Activated CD4-positive, alpha-beta T cell treated with anti-CD3 and anti-CD28 coated beads for 36 hours (primary cell): ENCODE measurements at places on chromosomes 3 and 15. TPM values are rescaled to one million over a fixed set of nuclear protein-coding genes. Genes with fewer than 3 reads are reported as not detected.
A peak's percentile ranks its signal among the peaks of the same experiment; 100 is the strongest.

- peaks cover 27% of the 10 kb centered on the region for H3K27me3 ChIP-seq
- no peak overlapping the region for H3K4me3 ChIP-seq
- H3K4me1 ChIP-seq: no peaks in the 10 kb centered on the region
- DNase-seq: no peak
- peaks cover 3% of the 10 kb centered on the region for H3K36me3 ChIP-seq
Measured at GRCh38 chr3:133797396-133798105, 8.1 kb upstream of the SRPRB start.

GRCh38 chr3:13783476-13783875 is 96.4 kb downstream of the WNT7A start:
- H3K4me3 ChIP-seq: no peak overlapping the region
- H3K4me1 ChIP-seq: no peaks in the 10 kb centered on the region
- DNase-seq: no peak
- H3K27me3 ChIP-seq: no peaks in the 10 kb centered on the region

SETD5 gene
- total RNA-seq: 148 TPM

CLDND1 gene
- total RNA-seq: 153 TPM

DNA sequence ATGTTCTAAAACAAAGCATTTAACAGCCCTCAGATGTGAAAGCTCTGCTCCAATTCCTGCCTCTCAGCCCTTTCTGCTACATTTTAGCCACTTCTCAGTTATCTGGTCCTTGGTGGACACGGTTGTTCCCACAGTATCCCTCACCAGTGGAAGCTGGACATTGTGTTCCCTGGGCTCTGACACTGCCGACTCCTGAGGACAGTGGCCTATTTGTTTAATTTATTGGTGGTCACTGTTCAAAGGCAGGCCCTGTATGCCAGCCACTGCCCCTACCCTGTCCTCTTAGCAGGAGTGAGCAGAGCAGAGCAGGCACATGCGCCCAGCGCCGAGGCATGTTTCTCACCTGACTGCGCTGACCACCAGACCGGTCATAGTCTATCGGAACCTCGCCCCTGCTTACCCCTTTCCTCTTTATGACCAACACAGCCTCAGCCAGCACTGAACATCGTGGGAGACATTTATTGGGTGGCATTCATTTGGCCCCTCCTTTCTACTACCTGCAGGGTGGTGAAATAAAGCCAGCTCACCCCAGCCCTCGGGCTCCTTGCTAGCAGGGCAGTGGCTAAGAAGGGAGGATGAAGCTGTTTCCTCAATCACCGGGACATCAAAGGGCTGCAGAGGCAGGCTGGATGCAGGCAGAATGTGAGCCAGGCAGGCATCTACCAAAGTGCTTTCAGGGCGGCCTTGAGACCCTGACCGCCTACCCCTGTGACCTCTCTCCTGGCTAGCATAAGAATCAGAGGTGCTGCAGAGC is 54.3 kb upstream of the HACD2 start:
- no peak overlapping the region for H3K27ac ChIP-seq
- no peaks in the 10 kb centered on the region for H3K36me3 ChIP-seq
- no peaks in the 10 kb centered on the region for H3K27me3 ChIP-seq
- H3K4me1 ChIP-seq: no peaks in the 10 kb centered on the region

PP2D1 gene
- not detected for total RNA-seq

GRCh38 chr3:141346839-141347238 is 21.5 kb upstream of the ZBTB38 start:
- H3K36me3 ChIP-seq: peaks cover 2% of the 10 kb centered on the region
- H3K4me1 ChIP-seq: no peaks in the 10 kb centered on the region
- no peak overlapping the region for H3K4me3 ChIP-seq
- no peak for DNase-seq

SMCO1 gene
- not detected for total RNA-seq

KNL1 gene
- 26.2 TPM for total RNA-seq

CCDC9B gene
- 0.98 TPM for total RNA-seq

ZNF660 gene
- 0.89 TPM for total RNA-seq

GRCh38 chr3:50157827-50158529 is 2.9 kb downstream of the SEMA3F start:
- no peak for DNase-seq
- no peak overlapping the region for H3K4me3 ChIP-seq
- no peaks in the 10 kb centered on the region for H3K36me3 ChIP-seq
- peaks cover 8% of the 10 kb centered on the region for H3K4me1 ChIP-seq

DNA sequence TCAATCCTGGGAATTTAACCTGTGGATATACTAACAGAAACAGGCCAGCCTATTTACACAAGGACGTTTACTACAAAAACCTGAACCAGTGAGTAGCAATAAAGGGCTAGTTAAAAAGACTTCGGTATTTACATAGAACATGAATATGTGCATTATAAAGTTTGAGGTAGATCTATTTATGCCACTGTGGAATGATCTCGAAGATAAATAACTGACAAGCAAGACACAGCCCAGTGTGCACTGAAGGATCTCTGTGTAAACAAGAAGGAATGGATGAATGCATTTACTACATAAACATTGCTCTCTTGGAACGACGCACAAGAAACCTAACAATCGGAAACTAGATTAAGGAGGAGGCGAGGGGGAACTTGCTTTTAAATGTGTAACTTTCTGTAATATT is 132.0 kb upstream of the NSMCE3 start:
- H3K4me3 ChIP-seq: no peak overlapping the region
- no peak overlapping the region for H3K27ac ChIP-seq
- H3K27me3 ChIP-seq: peaks cover 14% of the 10 kb centered on the region
- DNase-seq: no peak
- H3K36me3 ChIP-seq: no peaks in the 10 kb centered on the region
- H3K4me1 ChIP-seq: no peaks in the 10 kb centered on the region

DNA sequence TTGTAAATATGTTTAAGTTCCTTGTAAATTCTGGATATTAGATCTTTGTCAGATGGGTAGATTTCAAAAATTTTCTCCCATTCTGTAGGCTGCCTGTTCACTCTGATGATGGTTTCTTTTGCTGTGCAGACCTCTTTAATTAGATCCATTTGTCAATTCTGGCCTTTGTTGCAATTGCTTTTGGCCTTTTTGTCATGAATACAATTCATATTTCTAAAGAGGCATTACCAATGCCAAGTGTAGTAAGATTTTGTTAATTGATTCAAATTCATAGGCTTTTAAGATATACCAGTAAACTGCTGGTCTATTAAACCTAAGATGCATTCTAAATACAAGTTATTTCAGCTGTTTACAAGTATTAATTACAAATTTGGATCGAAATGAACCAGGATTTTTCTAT is 31.0 kb downstream of the PIK3R4 start:
- DNase-seq: no peak
- H3K36me3 ChIP-seq: peaks cover 28% of the 10 kb centered on the region
- H3K4me3 ChIP-seq: no peak overlapping the region
- no peak overlapping the region for H3K27ac ChIP-seq
- no peaks in the 10 kb centered on the region for H3K27me3 ChIP-seq

RAD51 gene
- total RNA-seq: 73.5 TPM

GRCh38 chr3:76570436-76571057 is 469.4 kb upstream of the ROBO2 start:
- DNase-seq: no peak
- H3K4me3 ChIP-seq: no peak overlapping the region
- H3K36me3 ChIP-seq: no peaks in the 10 kb centered on the region
- H3K4me1 ChIP-seq: no peaks in the 10 kb centered on the region
- no peaks in the 10 kb centered on the region for H3K27me3 ChIP-seq

- no peak overlapping the region for H3K4me3 ChIP-seq
- DNase-seq: no peak
- peaks cover 3% of the 10 kb centered on the region for H3K27me3 ChIP-seq
- H3K36me3 ChIP-seq: no peaks in the 10 kb centered on the region
- no peaks in the 10 kb centered on the region for H3K4me1 ChIP-seq
- H3K27ac ChIP-seq: no peak overlapping the region
Measured at GRCh38 chr3:189901481-189901880, 219.2 kb downstream of the P3H2 start.

DNA sequence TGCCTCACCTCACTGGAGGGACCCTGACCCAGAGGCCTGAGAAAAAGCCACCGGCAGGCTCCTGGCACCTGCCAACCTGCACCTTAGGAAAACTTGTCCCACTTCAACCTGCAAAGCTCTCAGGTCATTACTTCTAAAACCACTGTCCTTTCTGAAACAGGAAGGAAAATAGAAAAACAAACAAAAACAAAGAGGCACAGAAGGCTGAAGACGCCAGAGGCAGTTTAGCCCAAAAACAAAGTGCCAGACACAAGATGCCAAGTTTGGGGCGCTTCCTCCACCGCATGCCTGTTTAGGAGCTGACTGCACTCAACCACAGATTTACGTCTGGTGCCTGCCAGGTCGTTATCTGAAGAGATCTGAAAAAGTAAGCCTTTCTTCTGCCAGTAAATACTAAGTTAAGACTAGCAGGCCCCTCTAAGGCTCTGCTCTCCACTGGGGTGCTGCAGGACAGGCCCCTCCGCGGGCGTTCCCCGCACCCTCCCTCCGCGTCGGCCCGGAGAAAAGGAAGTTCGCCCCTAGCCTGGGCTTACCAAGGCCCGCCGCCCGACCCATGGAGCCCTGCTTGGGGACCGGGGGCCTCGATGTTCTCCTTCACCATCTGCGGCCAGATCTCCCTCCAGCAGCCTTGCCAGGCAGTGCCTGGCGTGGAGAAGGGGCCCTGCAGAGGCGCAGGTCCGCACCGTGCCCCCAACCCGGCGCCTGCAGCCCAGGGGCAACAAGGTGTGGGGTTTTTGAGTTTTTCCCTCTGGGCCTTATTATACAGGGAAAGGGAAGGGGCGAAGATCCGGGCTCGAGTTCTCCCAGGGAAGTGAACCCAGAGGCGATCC is 1.3 kb downstream of the GOLGA8A start:
- peaks cover 49% of the 10 kb centered on the region for H3K36me3 ChIP-seq
- DNase-seq: peak; percentile 39
- H3K4me1 ChIP-seq: peaks cover 18% of the 10 kb centered on the region

FANCD2OS gene
- not detected for total RNA-seq

PROK2 gene
- total RNA-seq: 0.37 TPM

DNA sequence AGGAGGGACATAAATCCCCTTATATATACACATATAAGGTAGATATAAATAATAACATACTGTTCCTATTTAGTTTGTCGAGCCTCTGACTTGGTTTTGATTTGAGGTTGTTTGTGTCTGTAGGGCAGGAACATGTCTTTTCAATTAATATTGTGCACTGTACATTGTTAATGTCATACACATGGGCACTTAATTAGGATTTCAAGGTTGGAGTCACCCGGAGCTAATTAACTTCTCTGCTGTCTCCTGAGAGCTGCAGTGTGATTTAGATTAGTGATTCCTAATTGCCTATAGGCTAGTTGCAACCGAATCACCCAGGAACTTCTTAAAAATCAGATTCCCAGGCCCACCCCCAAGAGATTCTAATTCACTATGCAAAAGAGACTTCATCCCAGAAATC is 50.4 kb upstream of the FILIP1L start:
- peaks cover 3% of the 10 kb centered on the region for H3K4me1 ChIP-seq
- no peak overlapping the region for H3K27ac ChIP-seq
- no peak overlapping the region for H3K4me3 ChIP-seq
- H3K36me3 ChIP-seq: peaks cover 36% of the 10 kb centered on the region

GRCh38 chr3:59306436-59306835 is 256.6 kb upstream of the CFAP20DC start:
- H3K27ac ChIP-seq: no peak overlapping the region
- no peaks in the 10 kb centered on the region for H3K27me3 ChIP-seq
- H3K4me3 ChIP-seq: no peak overlapping the region
- H3K4me1 ChIP-seq: peaks cover 11% of the 10 kb centered on the region
- no peak for DNase-seq
